Neural crest cell (in vitro differentiated cells): ENCODE measurements at places on chromosomes 16 and 17.
A peak's percentile ranks its signal among the peaks of the same experiment; 100 is the strongest.

DNA sequence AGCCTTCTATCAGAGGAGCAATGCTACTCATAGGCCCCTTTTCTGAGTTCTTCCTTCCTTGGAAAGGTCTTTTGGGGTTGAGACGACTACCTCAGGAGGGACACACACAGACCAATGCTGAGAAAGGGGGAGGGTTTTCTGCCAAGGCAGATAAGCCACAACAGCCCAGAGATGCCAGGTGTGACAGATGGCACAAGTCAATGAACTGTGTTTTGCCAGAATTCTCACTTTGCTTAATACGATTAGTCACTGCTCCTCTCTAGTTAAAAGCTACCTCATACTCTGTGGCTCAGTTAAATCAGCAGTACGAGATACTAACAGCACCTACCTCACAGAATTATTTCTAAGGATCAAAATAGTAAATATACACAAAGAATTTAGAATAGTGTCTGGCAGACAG lies 8.0 kb downstream of the BRD7 start:
- DNase-seq, result no peak

DNA sequence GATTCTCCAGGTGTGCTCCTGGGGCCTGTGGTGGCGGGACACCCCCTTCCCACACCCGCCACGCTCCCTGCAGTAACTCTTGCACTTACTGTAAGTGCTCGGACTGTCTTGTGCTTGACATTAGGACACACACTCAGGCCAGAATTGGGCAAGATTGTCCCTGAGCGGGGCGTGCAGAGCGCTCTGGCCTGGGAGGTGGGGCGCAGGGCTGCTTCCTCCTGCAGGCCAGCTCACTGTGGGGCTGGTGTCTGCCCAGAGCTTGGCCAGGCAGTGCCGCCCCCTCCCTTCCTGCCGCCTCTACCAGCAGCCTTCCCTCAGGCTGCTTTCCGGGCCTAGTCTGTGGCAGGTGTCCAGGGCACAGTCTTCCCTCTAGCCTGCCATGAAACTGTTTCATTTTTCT lies 6.1 kb upstream of the ATP6V0C start:
- no peak for DNase-seq

GRCh38 chr16:4266372-4266771 lies 6.5 kb downstream of the TFAP4 start:
- DNase-seq, result no peak

GRCh38 chr17:32870027-32870670 lies 6.8 kb downstream of the MYO1D start:
- DNase-seq, result no peak

DNA sequence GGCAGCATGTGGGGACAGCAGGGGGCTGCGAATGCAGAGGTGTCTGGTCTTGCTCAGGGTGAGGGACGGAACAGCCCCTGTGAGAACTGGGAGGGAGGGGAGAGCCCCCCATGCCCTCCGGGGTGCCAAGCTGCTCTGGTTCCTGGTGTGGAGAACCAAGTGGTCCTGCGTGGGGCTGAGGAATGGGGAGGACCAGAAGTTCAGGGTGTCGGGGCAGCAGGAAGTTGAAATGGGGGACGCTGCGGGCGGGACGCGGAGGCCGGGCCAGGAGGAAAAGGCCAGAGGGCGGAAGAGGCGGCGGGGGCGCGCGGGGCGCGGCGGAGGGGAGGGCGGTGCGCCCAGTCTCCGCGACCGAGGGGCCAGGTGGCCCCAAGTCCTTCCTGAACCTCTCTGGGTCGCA lies 3.6 kb downstream of the ALDH3A1 start:
- peak; percentile 26 for DNase-seq

GRCh38 chr17:27206447-27206846 lies 87.5 kb upstream of the WSB1 start:
- no peak for DNase-seq

- no peak for DNase-seq
Observed at GRCh38 chr17:8922451-8922850, 43.1 kb downstream of the PIK3R5 start.

- DNase-seq, result no peak
Observed at GRCh38 chr16:28027055-28027454, 36.5 kb downstream of the GSG1L start.

DNA sequence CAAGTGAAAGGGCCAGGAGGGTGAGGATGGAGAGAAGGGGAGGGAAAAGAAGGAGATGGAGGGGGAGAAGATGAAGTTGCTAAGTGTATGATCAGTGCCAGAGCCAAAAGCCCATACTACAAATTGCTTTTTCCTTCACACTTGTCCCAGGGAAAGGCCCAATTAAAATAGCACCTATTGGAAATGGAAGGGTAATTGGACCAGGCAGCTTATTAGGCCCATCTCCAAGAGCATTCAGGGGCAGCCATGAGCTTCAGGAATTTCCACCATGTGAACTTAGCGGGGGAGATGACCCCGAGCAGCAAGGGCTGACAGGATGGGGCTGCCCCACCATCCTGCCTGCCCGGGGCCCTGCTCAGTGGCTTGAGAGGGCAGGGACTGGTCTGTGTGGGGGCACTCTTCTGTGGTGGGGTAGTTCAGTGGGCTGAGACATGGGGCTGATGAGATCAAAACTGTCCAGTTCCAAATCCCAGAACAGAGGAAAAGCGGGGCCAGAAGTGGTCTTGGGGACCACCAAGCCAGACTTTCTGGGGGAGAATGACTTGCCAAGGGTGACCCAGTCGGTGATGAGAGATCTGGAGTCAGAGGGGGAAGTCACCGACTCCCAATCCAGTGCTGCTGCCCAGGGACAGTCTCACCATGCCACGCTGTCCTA lies 27.5 kb downstream of the GOSR2 start:
- DNase-seq, result no peak

- DNase-seq, result no peak
Observed at GRCh38 chr16:85520853-85521521, 92.1 kb upstream of the GSE1 start.

GRCh38 chr17:18889658-18890057 lies 31.7 kb downstream of the PRPSAP2 start:
- DNase-seq, result no peak

DNA sequence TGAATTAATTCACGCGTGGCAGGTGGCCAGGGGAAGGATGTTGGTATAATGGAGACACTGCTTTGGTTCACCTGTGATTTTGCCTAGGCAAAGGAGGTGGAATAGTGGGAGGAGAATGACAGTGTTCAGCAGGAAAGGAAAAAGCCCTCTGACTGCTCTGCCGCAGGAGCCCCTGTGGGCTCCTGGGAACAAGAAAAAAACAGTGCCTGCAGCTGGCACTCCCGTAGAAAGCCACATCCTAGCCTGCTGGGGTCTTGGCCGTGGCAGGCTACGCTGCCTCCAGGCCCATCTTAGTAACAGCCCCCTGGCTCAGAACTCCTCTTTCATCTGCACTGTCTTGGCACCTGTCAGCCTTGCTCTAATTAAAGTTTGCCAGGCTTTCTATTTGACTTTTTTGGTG lies 20.6 kb downstream of the ADORA2B start:
- no peak for DNase-seq

- DNase-seq, result peak; percentile 59
Observed at GRCh38 chr17:1109606-1110540, 69.9 kb downstream of the ABR start.

DNA sequence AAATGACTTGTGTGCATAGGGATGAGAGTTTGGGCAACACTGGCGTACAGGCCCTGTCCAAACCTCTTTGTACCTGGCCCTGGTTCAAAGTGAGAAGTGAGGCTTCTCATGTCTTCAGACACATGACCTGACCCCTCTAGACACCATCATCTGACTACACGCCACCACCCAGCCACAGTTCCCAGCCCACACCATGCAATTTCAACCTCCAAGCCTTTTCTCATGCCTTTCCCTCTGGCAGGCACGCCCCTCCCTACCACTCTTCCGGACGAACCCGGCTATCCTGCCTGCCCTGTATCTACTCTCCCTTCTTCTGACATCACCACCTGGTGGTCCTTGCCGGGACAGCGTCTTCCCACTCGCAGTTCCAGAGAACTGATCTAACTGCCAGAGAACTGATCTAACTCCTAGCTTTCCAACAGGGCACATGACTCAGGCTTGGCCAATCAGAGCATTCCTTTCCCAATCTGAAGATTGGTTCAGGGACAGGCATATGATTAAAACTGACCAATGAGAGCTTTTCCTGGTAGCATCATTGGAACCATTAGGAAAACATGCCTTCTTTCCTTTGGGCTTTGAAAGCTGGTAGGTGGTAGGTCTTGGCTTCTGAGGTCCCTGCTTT lies 27.1 kb upstream of the IL21R start:
- DNase-seq, result peak; percentile 68

DNA sequence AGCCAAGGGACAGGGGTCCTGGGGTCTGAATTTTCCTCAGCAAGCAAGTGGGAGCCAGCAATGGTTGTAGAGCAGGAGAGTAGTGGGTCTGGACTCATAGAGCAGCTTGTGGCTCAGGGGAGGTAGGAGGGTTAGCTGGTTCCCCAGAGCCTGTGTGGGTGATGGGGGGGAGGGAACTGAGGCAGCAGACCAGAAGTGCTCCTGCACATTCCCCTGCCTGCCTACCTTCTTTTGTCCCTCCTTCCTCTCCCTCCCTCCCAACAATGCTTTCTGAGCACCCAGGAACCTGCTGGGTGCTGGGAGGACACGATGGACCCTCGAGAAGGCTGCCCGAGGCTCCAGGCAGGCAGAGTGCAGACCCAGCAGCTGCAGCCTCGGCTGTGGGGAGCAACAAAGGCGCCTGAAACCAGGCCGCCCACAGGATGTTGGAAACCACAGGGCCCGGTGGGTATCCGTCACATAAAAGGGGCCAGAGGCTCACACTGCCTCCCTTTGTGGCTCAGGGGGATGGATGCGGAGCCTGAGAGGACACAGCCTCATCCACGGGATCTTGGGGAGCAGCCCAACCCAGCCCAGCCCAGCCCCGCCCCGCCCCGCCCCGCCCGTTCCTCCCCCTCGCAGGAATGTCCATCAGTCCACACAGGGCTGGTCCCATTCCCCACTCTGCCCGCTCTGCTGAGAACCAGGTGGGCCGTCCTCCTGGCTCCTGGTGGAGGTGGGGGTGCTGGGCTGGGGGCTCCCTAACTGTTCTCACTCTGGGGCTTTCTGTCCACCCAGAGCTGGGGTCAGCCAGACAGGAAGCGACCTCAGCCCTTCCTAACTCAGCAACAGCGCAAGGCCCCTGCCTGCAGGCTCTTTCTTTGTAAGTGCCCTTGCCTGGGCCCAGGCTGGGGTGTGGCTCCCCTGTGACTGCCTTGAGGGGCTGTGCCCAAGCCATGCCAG lies 1.7 kb upstream of the NLRC3 start:
- DNase-seq, result no peak

DNA sequence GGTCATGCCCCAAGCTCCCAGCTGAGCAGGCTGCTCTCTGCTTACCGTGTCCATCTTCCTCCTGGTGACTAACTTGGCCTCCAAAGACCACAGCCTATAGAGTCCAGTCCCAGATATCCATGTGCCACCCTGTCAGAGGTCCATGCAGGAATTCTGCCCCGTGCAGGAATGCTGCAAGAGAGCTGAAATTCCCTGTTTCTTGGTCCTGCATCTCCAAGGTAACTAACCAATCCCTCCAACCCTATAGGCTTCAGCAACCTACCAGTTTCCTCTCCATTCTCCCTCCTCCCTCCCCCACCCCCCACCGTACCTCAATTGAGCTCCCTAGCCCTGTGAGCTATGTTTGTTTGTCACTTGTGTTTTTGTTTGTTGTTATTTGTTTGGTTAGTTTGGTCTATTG lies 9.6 kb upstream of the MKS1 start:
- no peak for DNase-seq

- no peak for DNase-seq
Observed at GRCh38 chr17:45958307-45958706, 40.7 kb upstream of the STH start.

DNA sequence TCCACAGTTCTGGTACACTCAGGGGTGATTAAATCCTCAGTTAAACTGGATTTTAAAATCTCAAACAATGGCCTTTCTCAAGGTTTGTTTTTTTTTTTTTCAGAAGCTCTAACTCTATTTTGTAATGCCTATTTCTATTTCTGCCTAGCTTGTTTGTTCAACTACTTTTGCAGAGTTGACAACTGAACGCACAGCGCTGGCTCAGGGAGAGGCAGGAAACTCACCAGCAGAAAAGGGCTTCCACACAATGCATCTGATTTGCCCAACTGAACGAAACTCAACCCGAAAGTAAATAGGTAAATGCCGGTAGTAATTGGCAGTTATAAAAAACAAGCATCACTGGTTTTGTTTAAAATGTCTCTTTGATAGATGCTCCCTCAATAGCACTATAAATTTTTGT lies 52.7 kb upstream of the CNEP1R1 start:
- DNase-seq, result no peak

DNA sequence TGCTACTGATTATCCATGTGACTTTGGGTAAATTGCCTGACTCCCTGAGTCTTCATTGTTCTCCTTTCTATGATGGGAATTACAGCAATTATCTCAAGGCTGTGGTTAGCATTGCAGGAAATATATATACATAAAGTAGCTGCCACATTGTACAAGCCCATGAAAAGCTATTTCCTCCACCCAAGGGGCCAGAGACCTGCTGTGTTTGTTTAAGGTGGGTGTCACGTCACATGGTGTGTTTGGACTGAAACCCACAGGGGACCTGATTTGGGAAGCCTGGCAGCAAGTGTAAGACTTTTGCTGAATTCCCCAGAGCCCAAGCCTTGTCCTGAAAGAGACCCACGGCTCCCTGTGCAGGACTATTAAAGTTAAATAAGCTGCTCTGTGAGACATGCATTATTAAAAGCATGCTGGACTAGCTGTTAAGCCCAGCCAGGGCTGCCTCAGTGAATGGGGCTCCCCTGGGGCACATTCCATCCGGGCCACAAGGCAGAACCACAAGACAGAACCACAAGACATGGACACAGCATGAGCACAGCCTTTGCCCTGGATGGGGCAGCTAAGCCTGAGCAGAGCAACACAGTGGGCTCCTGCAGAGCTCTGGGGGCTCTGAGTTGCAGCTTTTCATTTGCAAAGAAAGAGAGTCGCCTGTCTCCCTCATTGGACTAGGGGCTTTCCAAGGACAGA lies 148.9 kb downstream of the SPACA3 start:
- DNase-seq, result no peak

DNA sequence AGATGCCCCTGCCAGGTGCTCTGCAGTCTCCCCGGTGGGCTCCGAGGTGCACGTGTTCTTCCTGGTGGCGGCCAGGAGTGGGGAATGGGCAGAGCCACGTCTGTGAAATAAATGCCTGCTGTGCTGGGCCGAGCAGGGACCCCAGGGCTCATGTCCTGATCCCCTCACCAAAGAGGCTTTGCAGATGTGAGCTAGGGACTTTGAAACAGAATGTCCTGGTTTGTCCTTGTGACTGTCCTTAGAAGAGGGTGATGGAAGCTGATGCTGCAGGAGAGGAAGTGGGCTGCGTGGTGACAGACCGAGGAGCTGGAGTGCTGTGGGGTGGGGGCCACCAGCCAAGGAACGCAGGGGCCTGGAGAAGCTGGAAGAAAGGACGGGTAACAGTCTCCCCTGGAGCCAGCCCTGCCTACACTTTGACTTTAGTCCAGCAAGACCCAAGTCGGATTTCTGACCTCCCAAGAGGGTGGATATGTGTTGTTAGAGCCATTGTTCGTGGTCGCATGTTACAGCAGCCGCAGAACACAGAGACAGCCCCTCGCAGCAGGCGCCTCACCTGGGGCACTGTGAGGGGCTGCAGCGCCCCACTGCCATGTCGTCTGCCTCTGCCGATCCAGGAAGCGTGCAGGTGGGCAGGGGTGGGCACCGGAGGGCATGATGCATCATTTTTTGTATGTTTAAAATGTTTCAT lies 217.9 kb upstream of the CIBAR2 start:
- no peak for DNase-seq
